ENCODE measurements at places on chromosomes 4 and X. TPM values are rescaled to one million over a fixed set of nuclear protein-coding genes. Genes with fewer than 3 reads are reported as not detected.

Gene CT45A2
- not detected for total RNA-seq

Gene RNF212
- 1.9 TPM for total RNA-seq

Gene EXOC1L
- not detected for total RNA-seq

Gene MECP2
- 26.4 TPM for total RNA-seq

Gene TMSB15B
- 5.6 TPM for total RNA-seq

Gene PDE5A
- total RNA-seq = 0.26 TPM

Gene IL2
- not detected for total RNA-seq

Gene ADRA2C
- total RNA-seq = 10.2 TPM

Gene UGT2A1
- not detected for total RNA-seq

Gene WDR44
- total RNA-seq = 10.8 TPM

Gene ODAPH
- 0.23 TPM for total RNA-seq

Gene NLGN4X
- total RNA-seq = 0.07 TPM

Gene NSUN7
- total RNA-seq = 0.27 TPM

Gene PNMA5
- not detected for total RNA-seq

Gene NELFA
- 22.4 TPM for total RNA-seq

Gene CYTL1
- not detected for total RNA-seq

Gene SHROOM2
- 0.28 TPM for total RNA-seq

Gene TRPC3
- total RNA-seq = 0.04 TPM

Gene RHOXF1
- total RNA-seq = not detected

Gene APLN
- 0.88 TPM for total RNA-seq

Gene GPC3
- total RNA-seq = not detected

Gene EMCN
- total RNA-seq = not detected

Gene PCDH18
- total RNA-seq = not detected
